ENCODE measurements at places on chromosomes 4 and X.

DNA sequence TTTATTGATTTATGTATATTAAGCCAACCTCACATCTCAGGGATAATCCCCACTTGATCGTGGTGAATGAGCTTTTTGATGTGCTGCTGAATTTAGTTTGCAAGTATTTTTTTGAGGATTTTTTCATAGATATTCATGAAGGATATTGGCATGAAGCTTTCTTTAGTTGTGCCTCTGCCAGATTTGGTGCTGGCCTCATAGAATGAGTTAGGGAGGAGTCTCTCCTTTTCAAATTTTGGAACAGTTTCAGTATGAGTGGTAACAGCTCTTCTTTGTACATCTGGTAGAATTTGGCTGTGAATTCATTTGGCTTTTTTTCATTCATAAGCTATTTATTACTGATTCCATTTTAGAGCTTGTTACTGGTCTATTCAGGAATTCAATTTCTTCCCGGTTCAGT, 197.2 kb upstream of the NDST4 start:
- no peak for DNase-seq

DNA sequence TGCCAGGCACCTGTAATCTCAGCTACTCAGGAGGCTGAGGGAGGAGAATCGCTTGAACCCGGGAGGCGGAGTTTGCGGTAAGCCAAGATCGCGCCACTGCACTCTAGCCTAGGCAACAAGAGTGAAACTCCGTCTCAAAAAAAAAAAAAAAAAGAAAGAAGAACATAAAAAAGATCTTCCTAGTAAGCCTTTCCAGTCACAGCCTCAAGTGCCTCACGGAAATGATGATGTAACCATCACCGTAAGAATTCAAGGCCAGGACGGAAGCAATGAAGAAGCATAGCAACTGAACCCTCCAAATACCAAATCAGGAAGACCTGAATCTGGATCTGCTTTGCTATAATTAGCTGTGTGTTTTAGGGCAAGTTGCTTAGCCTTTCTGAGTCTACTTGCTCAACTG, 28.8 kb downstream of the RBM47 start:
- DNase-seq, result no peak

DNA sequence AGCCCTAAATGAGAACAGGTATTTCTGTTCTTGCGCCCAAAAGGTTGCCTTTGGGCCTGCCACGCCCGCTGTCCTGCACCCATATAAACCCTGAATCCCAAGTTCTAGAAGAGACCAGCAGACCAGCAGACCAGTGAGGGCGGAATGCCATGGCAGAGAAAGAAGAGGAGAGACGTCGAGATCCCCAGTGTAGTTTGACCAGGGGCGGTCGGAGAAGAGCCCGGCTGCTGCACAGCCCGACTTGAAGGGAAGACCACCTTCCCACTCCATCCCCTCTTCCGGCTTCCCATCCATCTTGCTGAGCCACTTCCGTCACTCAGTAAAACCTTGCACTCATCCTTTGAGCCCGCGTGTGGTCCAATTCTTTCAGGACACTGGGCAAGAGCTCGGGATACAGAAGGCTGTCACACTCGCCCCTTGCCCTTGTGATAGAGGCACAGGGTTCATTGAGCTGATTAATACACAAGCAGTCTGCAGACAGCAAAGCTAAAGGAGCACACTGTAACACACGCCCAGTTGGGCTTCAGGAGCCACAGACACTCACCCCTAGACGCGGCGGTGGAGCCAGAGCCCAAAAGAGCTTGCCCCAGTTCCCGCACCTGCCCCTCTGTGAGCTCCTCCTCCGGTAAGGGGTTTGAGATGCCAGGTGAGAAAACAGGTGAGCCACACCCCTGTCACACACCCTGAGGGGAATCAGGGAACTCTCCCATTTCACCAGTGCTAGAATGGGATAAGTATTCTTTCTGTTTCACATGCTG, 230.8 kb downstream of the PCDH10 start:
- DNase-seq, result no peak

DNA sequence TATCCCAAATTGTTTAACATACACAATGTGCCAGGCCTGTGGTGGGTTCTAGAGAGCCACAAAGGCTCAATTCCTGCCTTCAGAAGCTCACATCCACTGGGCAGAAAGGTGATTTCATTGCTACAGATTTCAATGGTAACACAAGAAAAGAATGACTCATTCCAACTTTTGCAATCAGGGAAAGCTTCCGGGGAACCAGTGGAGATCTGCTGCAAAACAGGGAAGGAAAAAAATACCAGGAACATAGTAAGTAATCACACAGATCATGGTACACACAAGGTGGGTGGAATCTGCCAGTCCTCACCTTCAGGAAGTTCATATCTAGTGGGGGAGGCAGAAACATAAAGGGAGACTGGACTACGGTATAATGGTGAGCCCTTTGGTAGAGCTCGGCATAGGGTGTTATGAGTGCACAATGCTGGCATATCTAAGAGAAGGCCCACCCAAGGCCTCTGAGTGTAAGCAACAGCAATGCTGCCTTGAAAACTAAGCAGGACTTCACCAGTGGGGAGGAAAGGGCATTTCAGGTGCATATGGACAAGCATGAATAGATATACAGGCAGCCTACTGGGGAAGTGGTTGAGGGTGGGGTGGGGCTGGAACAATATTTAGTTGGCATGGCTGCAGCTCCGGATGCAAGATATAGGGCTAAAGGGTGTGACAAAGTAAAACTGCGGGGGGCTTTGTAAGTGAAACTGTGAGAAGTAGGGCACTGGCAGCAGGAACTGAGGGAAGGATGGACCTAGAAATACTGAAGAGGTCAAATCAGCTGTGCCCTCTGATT, 24.2 kb downstream of the GPRIN3 start:
- peak; percentile 40 for DNase-seq

Measured in RCC 7860 (cell line).